Activated T-cell treated with anti-CD3 and anti-CD28 coated beads, Interleukin-2, amount 50 U/mL, for 72 hours (primary cell): ENCODE measurements at places on chromosomes 2 and 18. TPM values are rescaled to one million over a fixed set of nuclear protein-coding genes. Genes with fewer than 3 reads are reported as not detected.

DNA sequence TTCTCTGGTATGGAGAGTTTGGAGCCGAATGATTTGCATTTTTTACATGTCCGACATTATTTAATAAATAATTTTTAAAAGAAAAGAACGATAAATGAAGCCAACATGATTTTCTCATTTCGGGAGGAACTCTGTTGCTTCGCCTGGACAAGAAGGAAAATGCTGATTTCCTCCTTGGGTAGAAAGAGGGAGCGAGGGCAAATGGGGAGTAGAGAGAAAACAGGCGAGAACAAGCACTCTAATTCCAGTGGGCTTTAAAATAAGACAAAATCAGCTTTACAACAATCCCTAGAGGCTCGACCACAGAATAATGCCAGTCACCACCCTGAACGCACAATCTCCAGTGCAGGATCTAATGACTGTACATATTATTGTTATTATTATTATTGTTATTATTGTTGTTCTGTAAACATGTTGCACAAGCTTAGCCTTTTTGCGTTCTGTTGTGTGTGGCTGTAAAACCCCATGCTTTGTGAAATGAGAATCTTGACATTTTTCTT, 3.7 kb downstream of the DLX1 start:
- H3K27me3 ChIP-seq = peaks cover 95% of the 10 kb centered on the region
- peaks cover 53% of the 10 kb centered on the region for H3K4me1 ChIP-seq
- no peak overlapping the region for H3K4me3 ChIP-seq
- H3K36me3 ChIP-seq = no peaks in the 10 kb centered on the region

The REG3G gene
- total RNA-seq = not detected

DNA sequence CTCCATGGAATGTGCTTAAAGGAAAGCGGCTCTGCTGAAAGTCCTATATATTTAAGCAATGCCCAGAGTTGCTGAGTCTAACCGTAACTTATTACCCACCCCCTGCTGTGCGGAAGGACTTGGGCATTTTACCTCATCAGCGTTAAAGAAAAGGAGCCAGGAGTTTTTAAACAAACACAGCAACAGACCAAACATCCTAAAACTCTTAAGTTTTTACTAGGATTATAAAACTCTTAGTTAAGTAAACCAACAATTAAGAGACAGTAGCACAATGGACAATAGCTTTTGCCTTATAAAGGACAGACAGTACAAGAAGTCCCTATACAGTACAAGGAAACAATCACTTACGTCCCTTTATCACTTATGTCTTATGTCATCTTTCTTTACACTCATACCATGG, 90.2 kb downstream of the ZNF521 start:
- DNase-seq = no peak
- no peak overlapping the region for H3K27ac ChIP-seq
- H3K4me3 ChIP-seq = no peak overlapping the region

DNA sequence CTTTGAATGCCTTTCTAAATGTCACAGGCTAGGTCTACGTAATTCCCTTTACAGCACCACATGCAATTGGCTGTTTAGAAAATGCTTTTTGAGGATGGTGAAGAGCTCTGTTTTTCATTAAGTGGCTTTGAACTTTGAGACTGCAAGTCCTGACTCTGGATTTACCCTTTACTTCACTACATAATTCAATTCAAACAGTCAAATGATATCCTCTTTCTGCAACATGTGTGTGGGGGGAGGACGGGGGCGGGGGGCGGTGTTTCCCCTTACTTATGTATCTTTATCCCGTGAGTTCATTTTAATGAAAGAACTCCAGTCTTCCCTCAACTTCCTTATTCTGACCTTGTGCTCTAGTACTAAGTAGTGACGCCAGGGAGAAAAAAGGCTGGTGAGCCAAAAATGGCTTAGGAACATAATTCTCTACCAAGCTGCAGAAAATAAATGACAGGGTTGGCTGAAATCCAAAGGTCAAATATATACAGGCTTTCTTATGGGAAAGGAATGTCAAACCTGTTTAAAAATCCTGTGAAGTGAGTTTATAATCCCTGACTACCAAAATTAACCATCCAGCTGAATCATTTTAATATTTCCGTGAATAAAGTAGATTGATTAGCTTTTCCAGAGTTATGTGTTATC, 119.6 kb downstream of the SLC8A1 start:
- peaks cover 11% of the 10 kb centered on the region for H3K4me1 ChIP-seq
- H3K4me3 ChIP-seq = no peak overlapping the region
- H3K27ac ChIP-seq = no peak overlapping the region
- DNase-seq = no peak

The SNORC gene
- 4.1 TPM for total RNA-seq

DNA sequence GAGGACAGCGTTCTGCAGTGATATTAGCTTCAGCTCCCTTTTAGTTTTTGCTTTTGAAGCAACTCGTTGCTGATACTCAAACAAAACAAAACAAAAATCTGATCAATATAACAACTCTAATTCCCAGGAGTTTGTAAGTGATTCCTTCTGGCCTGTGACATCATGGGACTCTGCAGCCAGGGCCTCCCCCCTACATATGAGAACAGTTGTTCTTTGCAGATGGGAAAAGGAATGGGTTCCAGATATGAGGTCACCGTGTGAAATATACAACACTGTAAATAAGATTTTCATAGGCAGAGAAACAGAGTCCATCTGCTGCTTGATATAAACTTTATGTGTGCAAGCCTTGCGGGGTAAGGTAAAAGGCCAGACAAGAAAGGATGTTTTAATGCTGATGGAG, 56.7 kb downstream of the DIS3L2 start:
- H3K4me1 ChIP-seq = peaks cover 10% of the 10 kb centered on the region
- no peak for DNase-seq
- H3K4me3 ChIP-seq = no peak overlapping the region
